ENCODE measurements at places on chromosomes 12 and 14.

GRCh38 chr14:91171291-91171690, 57.4 kb downstream of the DGLUCY start:
- DNase-seq: peak; percentile 8

GRCh38 chr14:80560800-80561657, 349.7 kb upstream of the DIO2 start:
- no peak for DNase-seq

- DNase-seq: no peak
These were observed 106.3 kb downstream of the LRIG3 start for GRCh38 chr12:58814036-58814435.

GRCh38 chr12:29739279-29739991, 44.3 kb downstream of the TMTC1 start:
- no peak for DNase-seq

DNA sequence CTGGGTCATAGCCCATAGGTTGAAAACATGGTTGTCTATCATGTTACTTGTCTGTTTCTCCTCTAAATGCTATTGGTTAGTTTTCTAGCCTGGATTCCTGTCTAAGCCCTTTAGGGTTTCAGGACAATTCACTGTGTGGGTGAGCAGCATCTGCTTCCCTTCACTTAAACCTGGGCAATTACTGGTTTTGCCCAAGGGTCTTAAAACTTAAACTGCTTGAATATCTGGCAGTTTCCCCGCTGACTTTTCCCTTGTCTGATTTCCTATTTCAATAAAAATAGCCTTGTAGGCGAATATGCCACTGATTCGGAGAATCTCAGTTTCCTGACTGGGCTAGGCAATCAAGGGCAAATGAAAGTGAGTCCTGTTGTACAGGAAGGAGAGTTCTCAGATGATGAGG, 138.7 kb upstream of the FGD4 start:
- no peak for DNase-seq

- DNase-seq: no peak
These were observed 135.8 kb upstream of the PLXNC1 start for GRCh38 chr12:94012590-94012989.

DNA sequence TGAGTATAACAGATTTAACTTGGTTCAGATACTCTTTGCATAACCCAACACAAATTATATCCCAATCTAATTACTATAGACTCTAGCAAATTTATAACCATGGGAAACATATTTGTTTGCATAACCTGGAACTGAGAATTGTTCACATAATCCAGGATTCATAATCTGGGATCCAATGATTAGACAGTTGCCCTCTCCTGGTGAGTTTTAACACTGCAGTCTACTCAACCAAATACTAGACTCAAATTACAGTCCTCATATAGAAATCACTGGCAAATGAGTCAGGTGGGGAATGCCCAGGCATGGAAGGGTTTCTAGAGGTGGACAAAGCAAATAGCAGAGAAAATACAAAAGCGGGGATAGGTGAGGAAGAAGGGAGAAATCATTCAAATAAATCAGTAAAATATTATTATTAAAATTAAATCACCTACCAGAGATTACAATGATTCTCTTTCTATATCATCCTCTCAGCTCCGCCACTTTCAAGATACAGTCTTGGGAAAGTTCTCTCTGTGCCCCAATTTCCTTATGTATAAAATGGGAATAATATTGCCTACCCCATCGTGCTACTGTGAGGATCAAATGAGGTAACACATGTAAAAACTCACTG, 9.4 kb downstream of the GCH1 start:
- DNase-seq: peak; percentile 65

- DNase-seq: no peak
These were observed 253.1 kb upstream of the PELI2 start for GRCh38 chr14:55864890-55865655.

DNA sequence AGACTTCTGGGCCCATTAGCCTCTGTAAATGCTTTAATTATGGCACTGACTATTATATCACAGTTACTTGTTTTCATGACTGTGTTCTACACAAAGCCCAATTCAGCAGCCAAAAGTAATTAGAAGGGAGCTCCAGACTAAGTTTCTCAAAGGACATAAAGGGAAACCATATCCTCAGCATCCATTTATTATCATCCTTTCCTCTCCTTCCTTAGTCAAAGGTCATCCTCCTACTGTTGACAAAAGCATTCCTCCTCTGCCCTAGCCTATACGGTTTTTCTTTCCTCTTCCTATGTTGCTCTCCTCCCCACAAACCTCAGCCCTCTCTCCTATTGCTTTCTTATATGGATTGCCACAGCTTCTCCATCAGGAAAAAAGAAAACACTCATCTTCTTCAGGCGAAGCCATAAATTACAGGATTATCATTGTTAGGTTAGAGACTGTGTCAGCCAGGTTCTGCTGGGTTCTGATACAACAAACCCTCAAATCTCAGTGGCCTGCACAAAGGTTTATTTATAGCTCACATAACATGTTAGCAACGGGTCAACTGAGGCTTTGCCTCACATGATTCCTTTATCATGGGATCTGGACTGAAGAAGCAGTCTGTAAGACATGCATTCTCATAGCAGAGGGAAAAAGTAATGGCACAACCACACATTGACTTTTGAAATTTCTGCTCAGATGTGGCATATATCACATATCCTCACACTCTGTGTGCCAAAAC, 207.2 kb downstream of the SLC5A8 start:
- no peak for DNase-seq

- no peak for DNase-seq
These were observed 25.8 kb upstream of the LRTM2 start for GRCh38 chr12:1794440-1795090.

DNA sequence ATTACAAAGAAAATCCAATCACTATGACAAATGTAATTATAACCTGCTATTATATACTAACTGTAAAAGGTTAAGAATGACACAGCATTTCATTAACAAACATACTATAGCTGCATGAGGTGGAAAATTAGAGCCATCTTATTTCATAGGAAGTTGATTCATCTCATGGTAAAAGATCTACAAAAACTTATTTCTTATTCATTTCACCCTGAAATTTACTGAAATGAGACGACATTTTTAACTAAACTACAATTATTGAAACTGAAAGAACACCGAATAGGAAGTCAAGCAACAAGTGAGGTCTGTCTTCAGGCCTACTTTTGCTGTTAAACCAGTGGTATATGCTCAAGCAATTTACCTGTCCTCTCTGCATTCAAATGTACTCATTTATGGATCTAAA, 87.2 kb downstream of the CEP83 start:
- DNase-seq: no peak

- DNase-seq: no peak
These were observed 67.0 kb downstream of the DIP2B start for GRCh38 chr12:50571786-50572185.

DNA sequence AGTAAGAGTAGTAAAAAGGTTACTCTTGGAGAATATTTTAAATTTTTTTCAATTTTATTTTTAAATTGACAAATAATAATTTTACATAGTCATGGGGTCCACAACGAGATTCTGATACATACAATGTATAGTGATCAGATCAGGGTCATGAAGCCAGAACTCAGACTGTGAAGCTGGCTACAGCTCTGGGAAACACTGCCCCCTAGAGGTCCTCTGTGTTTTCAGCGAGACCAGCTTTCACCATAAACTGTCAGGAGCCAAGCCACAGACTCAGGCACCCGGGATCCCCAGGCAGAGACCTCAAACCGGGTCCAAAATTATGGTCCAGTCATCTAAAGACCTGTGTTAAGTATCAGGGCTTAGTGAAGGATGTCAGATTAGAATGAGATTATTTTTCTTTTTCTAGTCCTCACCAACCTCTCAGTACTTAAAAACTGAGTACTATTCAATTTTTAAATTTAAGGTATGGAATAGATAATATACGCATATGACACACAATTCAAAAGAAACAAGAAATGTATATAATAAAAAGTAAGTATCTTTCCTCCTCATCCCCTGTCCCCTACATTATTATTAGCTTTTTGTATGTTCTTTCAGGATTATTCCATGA, 397.1 kb downstream of the MDGA2 start:
- DNase-seq: peak; percentile 41

DNA sequence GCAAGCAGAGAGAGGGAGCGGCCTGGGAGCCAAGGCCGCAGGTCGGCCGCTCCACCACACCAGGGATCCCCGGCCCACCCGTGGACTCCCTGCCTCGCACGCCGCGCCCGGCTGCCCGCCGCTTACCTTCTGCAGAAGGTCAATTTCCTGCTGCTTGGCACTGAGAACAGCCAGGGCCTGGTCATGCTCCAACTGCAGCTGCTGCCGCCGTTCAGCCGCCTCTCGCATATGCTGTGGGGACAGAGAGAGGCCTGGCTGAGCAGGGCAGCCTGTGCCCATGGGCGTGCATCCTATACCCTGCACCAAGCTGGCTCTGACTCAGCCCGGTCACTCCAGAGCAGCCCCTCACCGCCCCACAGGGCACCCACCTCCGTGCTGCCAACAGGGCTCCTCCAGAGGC, 141.1 kb downstream of the PIWIL1 start:
- no peak for DNase-seq

- DNase-seq: no peak
These were observed 235.9 kb upstream of the KITLG start for GRCh38 chr12:88816201-88816600.

Measured in cardiac muscle cell (in vitro differentiated cells and primary cell).